ENCODE measurements at places on chromosomes 6 and 20.

GRCh38 chr6:155185544-155185943 lies 78.3 kb upstream of the CLDN20 start:
- no peak for DNase-seq

GRCh38 chr6:19988555-19988954 lies 151.4 kb downstream of the ID4 start:
- DNase-seq, result peak; percentile 56

GRCh38 chr6:25193460-25194171 lies 85.6 kb upstream of the CARMIL1 start:
- peak; percentile 71 for DNase-seq

- DNase-seq, result no peak
Measured at GRCh38 chr6:45920819-45921511, 94.7 kb downstream of the CLIC5 start.

DNA sequence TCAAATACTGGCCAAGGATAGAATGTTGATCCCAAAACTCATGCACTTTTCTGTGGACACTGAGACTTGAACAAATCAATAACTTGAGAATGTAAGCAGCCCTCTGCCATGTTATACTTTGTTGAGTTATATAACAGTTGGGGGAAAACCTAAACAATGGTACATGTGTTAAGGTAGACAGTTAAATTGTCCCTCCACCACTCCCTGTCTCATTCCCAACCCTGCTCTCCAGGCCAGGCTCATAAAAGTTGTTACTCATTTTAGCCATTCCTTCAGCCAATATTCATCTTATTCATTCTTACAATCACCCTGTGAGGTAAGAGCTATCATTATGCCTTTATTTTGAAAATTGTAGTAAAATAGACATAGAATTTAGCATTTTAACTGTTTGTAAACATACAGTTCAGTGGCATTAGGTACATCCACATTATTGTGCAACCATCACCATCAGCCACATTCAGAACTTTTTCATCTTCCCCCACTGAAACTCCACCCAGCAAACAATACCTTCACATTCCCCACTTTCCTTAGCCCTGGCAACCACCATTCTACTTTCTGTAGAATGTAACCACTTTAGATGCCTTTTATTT lies 38.2 kb upstream of the IER3 start:
- DNase-seq, result no peak

Data from tongue (tissue), 3 donors.